ENCODE measurements at places on chromosomes 13 and 19.

GRCh38 chr13:35143123-35143522 lies 201.1 kb downstream of the NBEA start:
- DNase-seq, result no peak

GRCh38 chr19:15893477-15893876 lies 4.4 kb downstream of the CYP4F2 start:
- DNase-seq, result no peak

DNA sequence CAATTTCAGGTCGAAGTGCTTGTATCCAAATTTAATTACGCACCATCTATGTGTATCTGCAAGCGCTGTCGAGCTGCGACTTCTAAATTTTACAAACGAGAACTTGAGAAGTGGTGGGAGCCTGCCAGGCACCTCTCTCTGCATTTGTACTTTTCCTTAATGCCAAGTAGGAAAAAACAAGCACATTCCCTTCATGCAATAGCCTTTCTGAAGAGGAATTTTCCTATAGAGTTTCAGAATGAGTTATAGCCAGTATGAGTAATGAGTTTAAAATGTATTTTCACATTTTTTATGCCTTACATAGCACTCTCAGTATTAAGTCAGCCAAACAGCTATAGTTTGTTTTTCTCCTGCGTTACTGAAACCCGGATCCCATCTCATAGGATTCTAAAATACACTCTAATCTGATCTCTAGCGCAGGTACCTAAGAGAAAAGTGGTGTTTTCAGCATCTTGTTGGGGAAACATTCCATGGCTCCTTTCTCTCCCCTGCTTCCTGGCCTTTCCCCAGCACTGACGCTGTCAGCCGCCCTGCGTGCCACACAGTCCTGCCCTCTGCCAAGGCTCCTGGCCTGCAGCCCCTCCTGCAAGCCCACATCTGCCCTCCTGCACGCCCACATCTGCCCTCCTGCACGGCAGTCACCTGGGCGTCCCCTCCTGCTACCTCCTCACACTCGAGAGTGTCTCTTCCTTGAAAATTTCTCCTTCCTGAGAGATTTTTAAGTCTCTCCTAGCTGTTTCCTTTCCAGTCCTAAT lies 526.9 kb downstream of the MYO16 start:
- no peak for DNase-seq

GRCh38 chr19:11284515-11284914 lies 11.4 kb upstream of the TSPAN16 start:
- DNase-seq, result no peak

GRCh38 chr13:98801626-98802418 lies 49.4 kb upstream of the SLC15A1 start:
- DNase-seq, result no peak

GRCh38 chr13:21047591-21048282 lies 13.6 kb downstream of the LATS2 start:
- DNase-seq, result no peak

GRCh38 chr13:46607768-46608564 lies 55.0 kb downstream of the LRCH1 start:
- no peak for DNase-seq

DNA sequence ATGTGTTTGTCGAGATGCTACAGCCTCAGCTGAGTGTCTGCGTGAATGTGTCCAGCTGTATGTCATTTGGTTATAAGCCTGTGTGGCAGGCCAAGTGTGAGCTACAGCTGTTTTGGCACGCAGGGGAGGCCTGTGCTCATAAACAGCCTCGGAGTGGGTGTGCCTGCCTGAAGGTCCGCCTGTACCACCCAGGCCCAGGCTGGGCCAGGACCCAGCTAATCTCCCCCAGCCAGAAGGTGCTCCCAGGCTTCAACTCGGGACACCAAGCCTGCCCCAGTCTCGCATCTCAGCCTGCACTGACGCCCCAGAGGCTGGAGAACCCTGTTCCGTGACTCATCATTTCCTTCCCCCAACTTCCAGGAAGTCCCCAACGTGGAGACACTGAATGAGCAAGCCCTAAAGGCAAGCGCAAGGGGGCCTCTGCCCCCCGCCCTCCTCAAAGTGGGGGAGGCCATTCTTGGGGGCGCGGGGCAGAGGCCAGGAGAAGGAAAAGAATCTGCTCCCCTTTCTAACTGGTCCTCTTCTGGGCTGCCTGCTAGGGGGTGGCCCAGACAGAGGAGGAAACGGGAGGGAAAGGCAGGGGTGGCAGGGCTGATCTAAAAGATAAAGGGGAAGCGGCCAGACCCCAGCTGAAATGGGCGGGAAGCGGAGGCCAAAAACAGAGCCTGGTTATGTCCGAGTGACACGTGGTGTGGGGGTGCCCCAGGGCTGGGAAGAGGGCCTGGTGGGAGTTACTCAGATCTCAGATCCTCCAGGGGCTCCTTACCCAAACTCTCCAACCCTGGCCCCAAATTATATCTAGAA lies 2.0 kb downstream of the SLC1A5 start:
- DNase-seq, result peak; percentile 54

DNA sequence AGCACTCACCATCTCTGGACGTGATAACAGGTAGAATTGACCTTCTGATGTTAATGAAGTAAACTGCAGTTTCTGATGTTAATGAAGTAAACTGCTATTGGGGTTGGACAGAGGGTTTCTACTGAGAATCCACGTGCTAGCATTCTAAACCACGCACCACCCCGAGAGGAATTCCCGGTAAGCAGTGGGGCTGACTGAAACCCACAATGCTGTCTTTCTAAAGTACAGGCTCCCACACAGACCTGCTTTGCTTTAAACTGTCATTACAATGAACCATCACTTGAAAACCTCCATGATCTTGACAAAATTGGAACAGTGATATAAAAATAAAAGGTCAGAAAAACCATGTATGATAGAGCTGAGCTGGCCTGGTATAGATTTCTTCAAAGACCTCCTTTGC lies 559.0 kb downstream of the FGF9 start:
- DNase-seq, result no peak

GRCh38 chr19:3046698-3047495 lies 15.4 kb downstream of the TLE5 start:
- DNase-seq, result no peak

- no peak for DNase-seq
Measured at GRCh38 chr19:1236576-1236975, 1.2 kb downstream of the CBARP start.

GRCh38 chr13:53408847-53409568 lies 380.4 kb downstream of the OLFM4 start:
- DNase-seq, result no peak

- DNase-seq, result no peak
Measured at GRCh38 chr13:44273991-44274770, 99.4 kb upstream of the SERP2 start.

GRCh38 chr13:26020891-26021290 lies 30.9 kb downstream of the SHISA2 start:
- no peak for DNase-seq

- peak; percentile 78 for DNase-seq
Measured at GRCh38 chr19:35995048-35995993, at the start of gene SDHAF1. Gene SDHAF1 (plus strand): TSS chr19:35995188. CDS start chr19:35995275, 87 bp downstream.

DNA sequence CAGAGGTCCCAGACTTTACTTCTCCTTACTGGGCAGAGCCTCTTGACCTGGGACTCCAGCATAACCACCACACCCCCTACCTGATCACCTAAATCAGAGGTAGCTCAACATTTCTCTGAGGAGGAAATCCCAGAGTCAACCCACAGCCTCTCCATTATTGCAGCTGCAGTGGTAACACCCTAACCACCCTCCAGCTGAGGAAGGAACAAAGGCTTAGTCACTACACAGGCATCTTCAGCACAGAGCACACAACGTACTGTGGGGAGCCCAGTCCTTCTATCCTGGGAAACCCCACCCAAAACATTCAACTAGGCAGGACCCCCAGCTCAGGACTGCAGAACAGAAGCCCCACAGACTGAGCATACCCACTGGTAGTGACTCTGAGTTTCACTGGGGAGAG lies 824.7 kb upstream of the SLITRK5 start:
- no peak for DNase-seq

DNA sequence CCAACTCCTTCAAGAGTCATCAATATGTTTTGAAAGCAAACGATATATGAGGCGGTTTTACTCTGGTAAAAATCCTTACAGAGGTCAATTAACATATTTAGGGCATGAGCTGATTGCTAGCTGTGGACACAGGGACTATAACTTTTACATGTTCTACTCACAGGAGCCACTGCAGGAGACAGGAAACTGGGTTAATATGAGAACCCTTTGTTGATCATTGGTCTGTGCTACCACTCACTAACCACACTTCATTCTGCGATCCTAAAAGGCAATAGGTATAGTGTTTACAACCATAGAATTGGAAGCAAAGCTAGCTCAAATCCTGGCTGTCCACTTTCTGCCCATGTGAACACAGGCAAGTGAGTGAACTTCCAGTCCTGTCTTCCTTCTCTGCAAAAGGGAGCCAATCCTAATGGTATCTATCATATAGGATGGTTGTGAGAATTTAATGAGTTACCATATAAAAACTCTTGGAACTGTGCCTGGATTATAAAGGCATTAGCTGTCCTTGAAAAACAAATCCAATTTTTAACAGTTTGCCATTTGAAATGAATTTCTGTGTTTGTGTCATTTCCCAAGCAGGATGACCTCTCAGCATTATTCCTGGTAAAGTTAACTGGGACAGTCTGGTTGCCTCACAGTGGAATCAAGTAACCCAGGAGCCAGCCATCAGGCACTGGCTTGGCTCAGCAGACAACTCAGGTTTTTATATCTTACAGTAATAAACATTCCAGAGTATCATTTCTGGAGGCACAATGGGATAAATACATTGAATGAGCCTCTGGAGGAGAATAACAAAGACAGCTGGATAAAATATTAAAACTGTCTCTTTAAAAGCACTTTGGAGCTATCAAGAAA lies 29.8 kb upstream of the RAP2A start:
- DNase-seq, result no peak

DNA sequence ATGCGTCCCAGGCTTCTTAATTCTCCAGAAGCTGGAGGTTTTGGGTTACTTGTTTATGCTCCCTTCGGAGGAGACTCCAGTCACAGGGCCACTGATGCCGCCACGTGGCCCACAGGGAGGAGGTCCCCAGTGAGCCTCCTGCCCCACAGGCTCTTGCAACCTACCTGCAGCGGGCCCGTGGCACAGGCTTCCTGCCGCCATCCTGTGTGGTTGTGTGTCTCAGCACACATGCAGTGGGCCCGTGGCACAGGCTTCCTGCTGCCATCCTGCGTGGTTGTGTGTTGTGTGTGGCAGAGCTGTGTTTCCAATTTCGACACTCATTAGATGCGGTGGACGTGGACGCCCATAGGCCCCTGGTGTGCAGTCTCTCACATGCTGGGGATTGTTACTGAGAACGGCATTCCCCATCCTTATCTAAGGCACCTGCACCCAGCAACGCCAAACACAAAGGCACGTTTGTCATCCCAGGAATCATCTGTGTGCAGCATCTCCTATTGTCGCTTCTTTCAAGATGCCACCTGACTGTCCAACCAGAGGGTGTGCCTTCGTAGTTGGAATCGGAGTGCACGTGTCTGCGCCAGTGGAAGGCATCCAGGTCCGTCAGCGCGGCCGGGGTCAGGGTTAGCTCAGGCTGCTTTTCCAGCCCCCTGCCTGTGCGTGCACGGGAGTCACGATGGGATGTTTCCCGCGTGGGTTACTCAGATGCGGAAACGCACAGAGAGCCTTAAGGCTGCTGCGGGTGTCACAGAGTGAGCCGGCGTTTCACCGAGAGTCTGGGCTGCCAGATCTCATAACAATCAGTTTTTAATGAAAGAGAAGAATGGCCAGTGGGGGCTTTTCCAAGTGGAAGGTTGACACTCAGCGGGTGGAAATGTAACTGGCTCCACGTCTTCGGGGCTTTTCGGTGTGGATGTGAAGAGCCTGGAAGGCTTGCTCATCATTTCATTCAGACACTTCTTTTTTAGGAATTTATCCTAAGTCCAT lies 119.8 kb downstream of the ATP11A start:
- DNase-seq, result no peak

DNA sequence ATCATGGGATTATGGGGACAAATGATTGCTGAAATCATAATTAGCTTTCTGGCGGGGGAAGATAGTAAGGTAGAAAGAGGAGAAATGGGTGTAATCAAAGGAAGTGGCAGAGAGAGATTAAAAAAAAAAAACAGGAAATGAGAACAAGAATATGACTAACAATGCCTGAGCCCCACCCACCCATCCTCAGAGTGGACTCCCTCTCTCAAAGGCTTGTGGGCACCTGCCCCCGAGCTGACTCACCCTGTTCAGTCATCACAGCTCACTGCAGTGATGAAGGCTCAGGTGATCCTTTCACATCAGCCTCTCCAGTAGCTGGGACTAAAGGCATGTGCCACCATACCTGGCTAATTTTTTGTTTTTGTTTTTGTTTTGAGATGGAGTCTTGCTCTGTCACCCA lies 26.4 kb upstream of the TPT1 start:
- peak; percentile 38 for DNase-seq

GRCh38 chr13:105441051-105441750 lies 1094.3 kb downstream of the EFNB2 start:
- no peak for DNase-seq

GRCh38 chr19:30003866-30004265 lies 61.8 kb downstream of the URI1 start:
- DNase-seq, result no peak

- DNase-seq, result no peak
Measured at GRCh38 chr13:24119626-24120508, 40.7 kb upstream of the SPATA13 start.

DNA sequence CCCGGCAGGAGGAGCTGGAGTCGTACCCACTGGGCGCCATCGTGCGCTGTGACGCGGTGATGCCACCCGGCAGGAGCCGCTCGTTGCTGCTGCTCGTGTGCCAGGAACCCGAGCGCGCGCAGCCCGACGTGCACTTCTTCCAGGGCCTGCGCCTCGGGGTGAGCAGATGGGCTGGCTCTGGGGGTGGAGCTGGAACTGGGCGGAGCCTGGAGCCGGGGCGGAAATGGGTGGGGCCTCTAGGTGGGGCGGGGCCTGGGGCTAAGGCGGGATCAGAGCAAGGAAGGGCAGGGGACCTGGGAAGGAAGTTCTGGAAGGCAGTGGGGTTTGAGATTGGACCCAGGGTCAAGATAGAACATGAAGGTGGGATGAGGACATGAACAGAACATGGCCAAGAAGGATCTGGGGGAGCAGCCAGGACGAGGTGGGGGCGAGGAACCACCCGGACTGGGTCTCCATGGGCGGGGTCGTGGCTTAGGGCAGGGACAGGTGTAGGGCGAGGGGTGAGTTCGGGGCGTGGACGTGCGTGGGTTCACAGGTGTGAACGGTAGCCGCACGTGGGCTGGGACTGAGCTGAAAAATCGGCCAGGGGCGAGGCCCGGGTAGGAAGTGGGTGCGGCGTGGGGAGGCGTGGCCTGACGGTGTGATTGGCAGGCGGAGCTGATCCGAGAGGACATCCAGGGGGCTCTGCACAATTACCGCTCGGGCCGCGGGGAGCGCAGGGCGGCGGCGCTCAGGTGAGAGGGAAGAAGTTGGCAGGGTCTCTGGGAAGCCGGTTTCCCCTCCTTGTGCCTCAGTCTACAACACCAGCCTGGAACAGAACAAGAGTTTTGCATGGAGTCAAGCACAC lies 4.7 kb downstream of the EPS8L1 start:
- peak; percentile 39 for DNase-seq

- no peak for DNase-seq
Measured at GRCh38 chr19:57047743-57048142, 72.0 kb upstream of the USP29 start.

- DNase-seq, result no peak
Measured at GRCh38 chr19:44072543-44073401, 813 bp downstream of the ZNF284 start.

- DNase-seq, result no peak
Measured at GRCh38 chr19:49655570-49656455, 9.8 kb downstream of the IRF3 start.

Data from stimulated activated CD8-positive, alpha-beta memory T cell treated with anti-CD3 and anti-CD28 coated beads, Interleukin-15, amount 100 ng/mL, for 24 hours (primary cell).